Stimulated activated CD4-positive, alpha-beta T cell treated with anti-CD3 and anti-CD28 coated beads, Interleukin-1b, Interleukin-23, amount 100 ng/mL, for 1 hour (primary cell): ENCODE measurements at places on chromosomes 5 and 9.

- DNase-seq, result no peak
Observed at GRCh38 chr5:40906351-40906751, 2.9 kb upstream of the C7 start.

- DNase-seq, result no peak
Observed at GRCh38 chr5:58872670-58873273, 289.9 kb downstream of the RAB3C start.

DNA sequence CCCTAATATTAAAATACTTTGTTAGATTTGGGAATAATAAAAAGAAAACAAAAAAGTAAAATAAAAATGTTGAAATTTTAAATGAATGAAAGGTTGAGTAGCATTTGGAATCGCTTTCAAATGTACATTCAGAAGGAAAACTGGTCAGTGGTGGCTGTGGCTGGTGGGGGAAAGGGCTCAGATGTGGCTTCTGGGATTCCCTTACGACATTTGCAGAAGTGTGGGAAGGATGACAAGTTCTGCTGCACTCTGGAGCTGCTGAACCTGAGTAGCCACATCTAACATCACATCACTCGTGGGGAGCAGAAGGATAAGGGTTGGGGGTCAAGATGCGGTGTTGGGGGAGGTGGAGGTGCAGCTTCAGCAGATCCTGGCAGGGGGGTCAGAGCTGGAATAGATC, 25.6 kb upstream of the CAST start:
- DNase-seq, result no peak

DNA sequence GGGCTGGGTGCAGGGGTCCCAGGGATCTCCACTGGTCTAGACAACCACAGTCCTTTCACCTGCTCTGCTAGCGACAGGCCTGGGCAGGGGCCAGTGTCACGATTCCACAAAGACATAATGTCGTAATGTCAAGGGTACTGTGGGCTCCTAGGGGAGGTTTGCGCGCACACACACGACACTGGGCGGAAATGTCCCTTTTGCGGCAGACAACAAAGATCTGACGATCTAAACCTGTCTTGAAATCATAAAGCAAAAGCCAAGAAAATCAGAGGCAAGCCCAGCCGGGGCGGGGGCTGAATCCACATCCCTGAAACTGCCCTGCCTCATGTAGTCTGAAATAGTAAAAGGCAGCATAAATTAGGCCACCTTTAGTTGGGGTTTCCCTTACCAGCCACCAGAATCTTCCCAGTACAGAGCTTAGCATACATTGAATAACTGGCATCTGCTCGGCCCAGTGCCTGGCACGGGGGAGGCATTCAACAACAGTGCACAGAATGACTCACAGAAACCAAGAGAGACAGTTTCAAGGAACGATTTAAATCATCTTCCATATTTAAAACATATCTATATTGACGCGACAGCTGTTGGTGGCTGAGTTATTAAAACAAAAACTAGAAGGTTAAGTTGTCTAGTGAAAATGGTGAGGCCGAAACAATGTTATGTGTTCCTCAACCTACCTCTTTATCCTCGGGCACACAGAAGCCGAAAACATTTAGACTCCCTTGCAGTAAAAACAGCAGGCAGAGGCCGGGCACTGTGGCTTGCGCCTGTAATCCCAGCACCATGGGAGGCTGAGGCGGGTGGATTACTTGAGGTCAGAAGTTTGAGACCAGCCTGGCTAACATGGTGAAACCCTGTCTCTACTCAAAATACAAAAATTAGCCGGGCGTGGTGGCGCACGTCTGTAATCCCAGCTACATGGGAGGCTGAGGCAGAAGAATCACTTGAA, 151.0 kb downstream of the MYO10 start:
- no peak for DNase-seq

DNA sequence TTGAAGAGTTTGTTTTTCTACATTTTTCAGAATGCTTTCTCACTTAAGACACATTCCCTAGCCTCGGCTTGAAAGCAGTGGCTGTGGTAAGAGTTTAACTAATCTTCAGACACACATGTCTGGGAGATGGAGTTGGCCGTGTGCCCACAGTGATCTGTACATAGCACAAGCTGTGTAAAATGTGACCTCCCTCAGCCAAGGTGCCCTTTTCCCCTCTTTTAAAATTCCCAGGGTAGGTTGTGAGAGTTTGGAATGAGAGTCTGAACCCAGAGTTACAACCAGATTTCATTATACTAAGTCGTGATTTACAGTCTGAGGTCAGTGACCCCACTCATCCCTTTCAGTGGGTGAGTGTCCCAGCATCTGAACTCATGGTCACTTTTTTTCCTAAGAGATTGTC, 230.4 kb downstream of the DOCK8 start:
- DNase-seq, result no peak

GRCh38 chr5:1167361-1167727, 34.1 kb upstream of the SLC6A19 start:
- DNase-seq, result no peak

- no peak for DNase-seq
Observed at GRCh38 chr5:56530626-56531138, 284.7 kb upstream of the MAP3K1 start.

- DNase-seq, result no peak
Observed at GRCh38 chr9:82234160-82234943, 245.8 kb downstream of the SPATA31D1 start.

GRCh38 chr5:139458580-139459407, 3.7 kb downstream of the ECSCR start:
- no peak for DNase-seq

- no peak for DNase-seq
Observed at GRCh38 chr9:96202971-96203780, 98.8 kb downstream of the HSD17B3 start.

DNA sequence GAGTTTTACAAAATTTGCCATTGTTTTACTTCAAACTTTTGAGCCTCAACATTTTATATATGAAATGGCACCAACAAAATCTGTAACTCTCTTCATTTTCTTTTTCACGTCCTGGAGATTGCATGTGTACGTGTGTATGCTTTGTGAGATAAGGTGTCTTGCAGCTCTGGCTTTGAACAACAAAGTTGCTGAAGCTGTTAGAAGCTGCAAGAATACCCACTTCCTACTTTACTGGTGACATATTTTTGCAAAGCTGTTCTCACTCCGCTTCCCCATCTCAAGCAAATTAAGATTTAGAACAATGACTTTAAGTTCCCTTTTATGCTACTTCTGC, 41.8 kb downstream of the FYB1 start:
- no peak for DNase-seq

DNA sequence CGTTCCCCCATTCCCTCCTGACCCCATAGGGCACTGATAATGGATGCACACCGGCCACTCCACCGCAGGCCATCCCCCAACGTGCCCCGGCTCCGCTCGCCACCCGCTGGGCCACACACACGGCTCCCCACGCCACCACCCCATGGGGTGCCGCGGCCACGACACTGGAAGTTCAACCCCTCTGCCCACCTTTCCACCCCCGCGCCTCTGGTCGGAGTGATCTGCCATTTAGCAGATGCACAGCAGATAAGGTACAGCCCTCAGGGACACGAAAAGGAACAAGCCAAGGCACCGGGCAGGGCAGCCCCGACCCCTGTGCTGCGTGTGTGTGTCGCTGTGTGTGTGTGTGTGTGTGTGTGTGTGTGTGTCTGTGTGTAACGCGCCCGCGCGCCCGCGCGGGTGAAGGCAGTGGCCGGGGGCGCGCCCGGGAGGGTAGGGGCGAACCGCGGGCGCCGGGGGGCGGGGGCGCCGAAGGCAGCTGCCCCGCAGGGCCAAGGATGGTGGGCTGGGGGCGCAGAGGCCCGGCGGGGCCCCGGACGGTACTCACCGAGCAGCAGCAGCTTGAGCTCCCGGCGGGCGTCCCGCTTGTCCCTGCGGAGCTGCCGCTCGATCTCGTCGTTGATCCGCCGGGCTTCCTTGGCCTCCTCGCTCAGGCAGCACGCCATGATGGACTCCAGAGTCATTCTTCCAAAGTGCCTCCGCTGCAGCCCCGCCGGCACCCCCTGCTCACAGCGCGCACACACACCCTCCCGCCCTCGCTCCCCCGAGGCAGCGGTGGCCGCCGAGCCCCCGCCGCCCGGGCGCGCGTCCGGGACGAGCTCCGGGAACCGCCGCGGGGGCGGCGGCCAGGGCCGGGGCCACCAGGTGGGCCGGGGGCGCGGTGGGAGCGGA, 813 bp downstream of the GNAQ start:
- DNase-seq, result no peak

GRCh38 chr9:94945197-94946144, 219.0 kb downstream of the AOPEP start:
- no peak for DNase-seq

DNA sequence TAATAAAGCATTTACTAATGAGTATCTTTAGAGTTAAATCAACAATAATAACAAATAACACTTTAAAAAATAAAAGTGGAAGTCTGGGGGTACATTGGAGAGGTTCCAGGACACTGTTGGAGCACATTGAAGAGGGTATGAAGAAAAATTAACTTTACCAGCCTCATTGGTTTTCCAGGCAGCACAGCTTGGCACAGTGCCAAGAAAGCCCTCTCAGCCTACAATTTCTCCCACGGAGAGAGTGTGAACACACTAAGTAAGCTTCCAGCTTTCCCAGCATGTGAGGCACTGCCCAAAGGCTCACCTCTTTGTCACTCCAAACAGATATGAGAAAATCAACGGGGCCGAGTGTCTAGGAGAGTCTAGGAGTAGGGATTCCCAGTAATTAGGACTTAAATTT, 1912.8 kb upstream of the NUDT12 start:
- DNase-seq, result no peak

GRCh38 chr9:136732444-136733178, 10.1 kb downstream of the LCN10 start:
- DNase-seq, result no peak

GRCh38 chr9:6219040-6219439, 3.4 kb downstream of the IL33 start:
- no peak for DNase-seq

GRCh38 chr5:59401637-59402036, 491.9 kb downstream of the PDE4D start:
- DNase-seq, result no peak

DNA sequence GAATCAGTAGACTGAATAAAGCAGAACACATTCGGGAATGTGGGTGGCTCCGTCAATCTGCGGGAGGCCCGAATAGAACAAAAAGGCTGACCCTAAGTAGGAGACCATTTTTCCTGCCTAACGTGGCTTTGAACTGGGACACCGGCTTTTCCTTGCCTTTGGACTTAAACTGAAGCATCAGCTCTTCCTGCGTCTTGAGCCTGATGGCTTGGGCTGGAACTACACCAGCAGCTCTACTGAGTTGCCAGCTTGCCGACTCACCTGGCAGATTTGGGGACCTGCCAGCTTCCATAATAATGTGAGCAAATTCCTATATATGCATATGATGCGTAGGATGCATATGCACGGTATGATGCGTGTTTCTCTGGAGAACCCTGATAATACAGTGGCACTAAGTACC, 111.3 kb downstream of the DAPK1 start:
- DNase-seq, result no peak

DNA sequence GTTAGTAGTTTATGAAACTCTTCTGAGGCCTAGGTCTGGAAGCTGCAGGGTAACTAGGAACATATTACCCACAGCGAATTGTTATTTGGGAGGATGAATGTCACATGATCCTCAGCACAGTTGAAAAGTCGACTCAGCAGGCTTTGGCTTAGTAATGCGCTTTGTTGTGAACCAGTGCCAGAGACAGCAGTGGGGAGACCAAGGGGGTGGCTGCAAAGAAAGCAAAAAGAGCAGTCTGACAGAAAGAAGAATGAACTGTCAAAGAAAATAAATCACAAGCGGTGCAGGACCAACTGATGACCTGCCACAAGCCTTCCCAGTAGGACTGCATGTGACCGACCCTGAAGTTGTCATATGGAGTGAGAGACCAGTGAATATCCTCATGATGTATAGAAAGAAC, 170.0 kb downstream of the CCDC171 start:
- DNase-seq, result no peak

DNA sequence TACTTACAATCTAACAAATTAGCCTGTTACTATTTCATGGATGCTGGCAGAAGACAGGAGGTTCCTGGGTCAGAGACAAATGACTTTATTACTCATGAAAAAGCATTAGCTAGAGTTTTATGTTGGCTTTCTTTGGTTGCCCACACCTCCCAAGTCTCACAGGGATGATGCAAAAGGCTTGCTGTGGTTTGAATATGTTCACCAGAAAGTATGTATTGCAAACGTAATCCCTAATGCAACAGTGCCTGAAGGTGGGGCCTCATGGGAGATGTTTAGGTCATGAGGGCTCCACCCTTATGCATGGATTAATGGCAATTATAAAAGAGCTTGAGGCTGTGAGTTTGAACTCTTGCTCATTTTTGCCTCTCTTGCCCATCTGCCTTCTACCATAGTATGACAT, 28.5 kb downstream of the DPYSL3 start:
- no peak for DNase-seq

DNA sequence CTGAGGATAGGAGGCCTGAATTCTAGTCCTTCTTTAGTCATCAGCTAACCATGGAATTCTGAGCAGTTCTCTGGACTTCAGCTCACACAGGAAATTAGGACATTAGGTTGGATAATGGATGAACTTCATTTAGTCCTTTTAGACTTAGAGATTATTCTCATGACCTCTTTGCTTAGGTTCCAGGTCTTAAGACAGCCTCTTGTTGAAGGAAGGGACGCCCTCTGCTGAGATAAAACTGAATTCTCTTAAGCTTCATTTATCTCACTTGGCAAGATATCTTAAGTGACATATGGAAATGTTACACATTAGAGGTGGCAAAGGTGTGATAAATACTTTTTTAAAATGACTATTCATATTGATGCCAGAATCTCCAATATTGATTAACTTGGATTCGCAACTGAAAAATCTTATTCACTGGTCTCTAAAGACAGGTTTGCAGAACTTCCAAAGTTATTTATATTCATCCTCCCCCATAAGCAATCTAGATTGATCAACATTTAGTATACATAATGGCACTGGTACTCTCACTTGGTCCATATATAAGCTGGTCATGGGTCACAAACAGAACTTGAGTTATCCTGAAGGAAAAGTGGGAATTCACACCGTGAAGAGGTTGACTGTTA, 16.9 kb upstream of the ZNF366 start:
- no peak for DNase-seq

GRCh38 chr9:107226421-107226820, 56.7 kb upstream of the RAD23B start:
- DNase-seq, result no peak

DNA sequence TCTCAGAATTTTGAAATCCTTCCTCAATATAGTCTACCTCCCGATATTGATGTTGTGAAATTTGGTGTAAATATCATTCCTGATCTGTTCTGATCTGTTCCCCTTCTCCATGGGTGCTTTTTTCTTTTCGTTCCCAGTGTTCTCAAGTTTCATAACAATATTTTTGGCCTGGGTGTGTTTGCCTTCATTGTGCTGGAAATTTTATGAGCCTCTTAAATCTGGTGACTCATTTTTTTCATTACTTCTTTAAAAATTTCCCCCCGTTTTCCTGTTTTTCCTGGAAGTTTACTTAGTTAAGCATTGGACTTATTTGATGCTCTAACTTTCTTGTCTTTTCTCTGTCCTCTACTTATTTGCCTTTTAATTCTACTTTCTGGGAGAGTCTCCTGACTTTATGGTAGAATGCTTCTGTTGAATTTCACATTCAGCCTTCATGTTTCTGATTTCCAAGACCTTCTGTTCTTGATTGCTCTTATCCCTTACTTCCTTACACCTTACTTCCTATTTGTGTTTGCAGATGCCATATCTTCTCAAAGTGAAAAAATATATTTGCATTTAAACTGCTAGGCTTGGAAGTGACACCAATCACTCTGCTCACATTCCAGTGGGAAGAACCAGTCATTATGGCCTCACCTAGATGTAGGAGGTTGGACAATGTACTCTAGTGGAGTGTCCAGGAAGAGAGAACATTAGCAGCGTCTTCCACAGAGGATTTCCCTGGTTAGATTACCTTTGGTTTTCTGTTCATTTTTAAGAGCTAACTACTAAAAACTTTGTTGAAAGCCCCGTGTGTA, 441.9 kb downstream of the ARHGEF28 start:
- no peak for DNase-seq
